ENCODE measurements at places on chromosomes 2 and 18.

DNA sequence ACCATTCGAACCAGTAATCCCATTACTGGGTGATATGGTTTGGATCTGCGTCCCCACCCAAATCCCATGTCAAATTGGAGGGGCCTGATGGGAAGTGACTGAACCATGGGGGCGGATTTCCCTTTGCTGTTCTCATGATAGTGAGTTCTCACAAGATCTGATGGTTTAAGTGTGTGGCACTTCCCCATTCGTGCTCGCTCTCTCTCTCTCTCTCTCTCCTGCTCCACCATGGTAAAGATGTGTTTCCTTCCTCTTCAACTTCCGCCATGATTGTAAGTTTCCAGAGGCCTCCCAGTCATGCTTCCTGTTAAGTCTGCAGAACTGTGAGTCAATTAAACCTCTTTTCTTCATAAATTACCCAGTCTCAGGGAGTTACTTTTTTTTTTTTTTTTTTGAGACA is 62.6 kb downstream of the NBAS start:
- DNase-seq: no peak

GRCh38 chr18:31661965-31662364 is 22.4 kb downstream of the B4GALT6 start:
- DNase-seq: no peak

- no peak for DNase-seq
Observed at GRCh38 chr2:100052650-100053049, 89.7 kb downstream of the AFF3 start.

DNA sequence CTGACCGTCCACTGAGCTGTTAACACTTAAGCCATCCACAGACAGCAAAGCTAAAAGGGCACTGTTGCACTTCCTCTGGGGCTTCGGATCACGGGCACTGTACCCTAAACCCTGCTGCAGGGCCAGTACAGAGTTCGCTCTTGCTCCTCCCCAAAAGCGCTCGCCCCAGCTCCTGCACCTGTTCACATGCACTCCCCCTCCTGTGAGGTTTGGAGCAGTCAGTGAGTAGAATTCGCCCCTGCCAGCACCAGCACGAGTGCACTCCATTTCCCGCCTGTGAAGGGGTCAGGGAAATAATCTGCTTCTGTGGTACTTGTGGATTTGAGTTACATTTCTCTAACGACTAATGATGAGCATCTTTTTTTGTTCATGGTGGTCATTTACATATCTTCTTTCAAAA is 158.8 kb downstream of the PTPRM start:
- DNase-seq: no peak

GRCh38 chr2:215863687-215864086 is 149.7 kb downstream of the MREG start:
- DNase-seq: no peak

- DNase-seq: no peak
Observed at GRCh38 chr2:188378371-188378950, 86.8 kb downstream of the GULP1 start.

GRCh38 chr2:194151231-194151630 is 1505.8 kb upstream of the SLC39A10 start:
- no peak for DNase-seq

DNA sequence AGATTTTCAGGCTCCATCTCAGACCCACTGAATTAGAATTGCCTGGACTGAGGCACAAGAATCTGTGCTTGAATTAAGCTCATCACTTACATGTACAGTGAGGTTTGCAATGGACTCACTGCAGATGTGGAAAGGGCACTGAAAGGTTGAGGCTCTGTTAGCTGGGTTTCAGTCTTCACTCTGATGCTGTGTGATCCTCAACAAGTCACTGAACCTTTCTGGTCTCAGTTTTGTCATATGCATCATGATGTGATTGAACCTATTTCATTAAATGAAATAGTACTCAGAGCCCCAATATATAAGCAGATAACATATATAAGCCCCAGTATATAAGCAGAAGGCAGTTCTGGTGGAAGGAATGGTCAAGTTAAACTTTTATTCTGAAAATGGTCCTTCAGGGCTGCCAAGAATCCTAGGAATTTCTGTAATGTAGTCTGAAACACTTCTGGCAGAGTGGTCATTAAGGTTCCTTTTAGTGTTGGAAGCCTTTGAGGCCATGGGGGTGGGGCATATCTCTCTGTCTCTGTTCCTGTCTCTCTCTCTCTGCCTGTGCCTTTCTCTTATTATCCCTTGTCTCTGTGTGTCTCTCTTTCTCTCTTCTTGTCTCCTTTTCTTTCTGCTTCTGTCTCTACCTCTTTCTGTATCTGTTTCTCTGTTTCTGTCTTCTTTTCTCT is 110.4 kb downstream of the ADCYAP1 start:
- DNase-seq: no peak

DNA sequence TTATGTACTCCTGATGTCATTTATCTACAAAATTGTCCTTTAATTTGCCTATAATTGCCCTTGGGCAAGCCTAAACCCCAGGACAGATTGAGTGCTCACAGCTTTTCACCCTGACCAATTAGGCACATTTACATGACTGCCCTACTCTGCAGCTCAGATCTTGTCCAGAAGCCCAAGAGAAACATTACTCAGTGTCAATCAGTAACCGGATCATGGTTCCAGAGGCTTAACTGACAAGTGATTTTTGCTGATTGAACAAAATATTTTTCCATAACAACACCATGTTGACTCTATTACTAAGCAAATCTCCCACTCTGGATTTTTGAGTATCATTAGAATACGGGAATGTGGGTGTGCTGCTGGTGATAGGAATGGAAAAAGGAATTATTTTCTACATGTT is 465.4 kb upstream of the TNP1 start:
- no peak for DNase-seq

DNA sequence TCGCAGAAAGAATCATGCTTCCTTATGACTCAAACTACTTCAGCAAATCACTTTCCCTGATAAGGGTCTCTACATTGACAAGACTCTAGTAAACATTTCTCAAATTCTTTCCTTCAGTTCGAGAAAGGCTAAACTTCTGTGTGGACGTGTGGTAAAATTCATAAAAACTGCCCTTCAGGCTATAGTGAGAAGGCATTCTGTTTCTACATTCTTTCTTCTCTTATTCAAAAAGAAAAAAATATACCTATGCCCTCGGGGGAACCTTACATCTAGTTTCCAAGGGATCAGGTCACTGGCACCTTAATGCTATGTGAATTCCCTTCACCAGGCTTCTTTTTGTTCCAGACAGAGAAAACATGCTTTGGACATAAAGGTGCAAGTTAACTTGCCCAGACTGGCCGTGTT is 4.9 kb downstream of the VIT start:
- DNase-seq: no peak

DNA sequence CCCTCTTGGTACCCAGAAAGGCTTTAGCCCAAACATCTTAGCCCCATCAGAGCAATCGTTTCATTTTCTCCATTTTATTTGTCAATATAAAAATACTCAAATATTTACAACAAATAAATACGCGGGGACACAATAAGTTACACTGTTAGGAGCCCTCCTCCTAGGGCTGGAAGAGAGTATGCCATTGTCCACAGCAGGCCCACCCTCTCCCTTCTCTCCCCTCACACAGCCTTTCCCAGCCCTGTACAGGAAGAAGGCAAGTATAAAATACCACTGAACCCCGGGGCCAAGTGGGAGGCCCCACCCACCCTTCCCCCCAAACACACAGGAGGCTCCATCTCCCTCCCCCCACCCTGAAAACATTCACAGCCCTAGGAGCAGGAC is 1.9 kb upstream of the ANKRD39 start:
- no peak for DNase-seq

DNA sequence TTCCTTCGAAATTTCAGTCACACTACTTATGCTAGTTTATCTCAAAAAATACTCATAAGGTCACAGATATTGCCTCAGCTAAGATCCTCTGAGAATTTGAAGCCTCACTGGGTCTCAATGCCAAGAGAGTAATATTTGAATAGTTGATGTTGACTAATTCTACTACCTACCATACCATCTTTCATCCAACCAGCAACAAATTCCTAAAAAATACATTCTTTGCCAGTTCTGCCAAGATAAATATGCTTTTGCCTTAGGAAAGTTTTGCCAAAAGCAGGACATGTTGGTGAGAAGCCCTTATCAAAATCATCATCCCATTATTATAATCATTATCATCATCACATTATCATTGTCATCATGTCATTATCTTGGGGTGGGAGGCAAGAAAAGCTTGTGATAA is 544.6 kb upstream of the ZEB2 start:
- DNase-seq: no peak

- DNase-seq: no peak
Observed at GRCh38 chr2:171670655-171671054, 16.6 kb upstream of the DYNC1I2 start.

DNA sequence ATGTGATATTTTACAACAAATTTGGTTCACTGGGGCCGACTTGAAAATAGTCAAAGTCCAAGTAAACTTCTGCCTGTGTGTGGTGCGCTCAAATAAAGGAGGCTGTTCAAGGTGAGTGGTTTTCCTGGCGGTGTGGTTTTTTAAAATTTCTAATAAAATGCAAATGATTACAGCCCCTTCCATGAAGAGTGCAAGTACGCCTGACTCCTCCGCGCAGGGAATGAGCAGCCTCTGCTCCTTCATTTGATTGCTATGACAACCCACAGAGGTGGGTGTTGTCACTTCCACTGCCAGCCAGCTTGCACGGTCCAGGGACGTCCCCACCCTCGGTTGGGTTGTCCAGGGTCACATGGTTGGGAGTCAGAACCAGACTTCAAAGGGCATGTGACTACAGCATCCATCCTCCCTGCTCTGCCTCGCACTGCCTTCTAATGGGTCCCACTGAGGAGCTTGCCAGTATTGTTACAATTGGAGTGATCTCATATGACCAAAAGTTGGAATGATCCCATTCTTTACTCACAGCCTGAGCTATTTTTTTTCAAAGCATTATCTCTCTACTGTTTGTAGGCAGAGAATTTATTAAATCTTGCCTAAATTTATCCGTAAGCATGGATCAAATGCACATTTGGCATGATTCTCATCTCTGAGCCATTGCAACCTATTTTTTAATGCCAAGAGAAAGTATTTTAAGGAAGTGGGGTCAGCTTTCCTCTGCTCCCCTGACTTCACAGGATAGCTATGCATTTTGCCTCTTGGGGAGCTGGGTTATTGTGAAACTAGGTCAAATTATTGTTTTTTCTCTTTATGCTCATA is 121.3 kb downstream of the AGAP1 start:
- no peak for DNase-seq

GRCh38 chr18:66599190-66599589 is 4.7 kb downstream of the CDH19 start:
- DNase-seq: peak; percentile 46

GRCh38 chr2:226644399-226644865 is 155.2 kb downstream of the IRS1 start:
- no peak for DNase-seq

DNA sequence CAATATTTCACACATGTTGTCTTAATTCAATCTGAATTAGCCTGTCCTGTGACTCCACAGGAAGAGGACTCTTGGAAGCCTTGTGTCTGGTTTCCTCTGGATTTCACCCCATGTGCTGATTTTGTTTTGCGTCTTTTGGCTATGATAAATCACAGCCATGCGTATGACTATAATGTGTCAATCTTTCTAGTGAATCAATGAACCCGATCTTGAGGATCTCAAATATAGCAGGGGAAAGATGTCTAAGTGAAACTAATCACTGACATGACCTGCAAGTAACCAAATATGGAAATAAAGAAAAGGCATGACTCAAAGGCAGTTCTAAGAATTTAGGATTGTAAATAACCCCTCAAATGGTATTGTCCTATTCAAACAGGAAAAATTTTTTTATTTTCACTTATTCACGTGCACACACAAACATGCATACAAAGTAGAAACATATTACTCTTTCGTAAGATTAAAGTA is 8.2 kb downstream of the WDFY1 start:
- no peak for DNase-seq

GRCh38 chr2:220528180-220528675 is 900.8 kb downstream of the SLC4A3 start:
- no peak for DNase-seq

DNA sequence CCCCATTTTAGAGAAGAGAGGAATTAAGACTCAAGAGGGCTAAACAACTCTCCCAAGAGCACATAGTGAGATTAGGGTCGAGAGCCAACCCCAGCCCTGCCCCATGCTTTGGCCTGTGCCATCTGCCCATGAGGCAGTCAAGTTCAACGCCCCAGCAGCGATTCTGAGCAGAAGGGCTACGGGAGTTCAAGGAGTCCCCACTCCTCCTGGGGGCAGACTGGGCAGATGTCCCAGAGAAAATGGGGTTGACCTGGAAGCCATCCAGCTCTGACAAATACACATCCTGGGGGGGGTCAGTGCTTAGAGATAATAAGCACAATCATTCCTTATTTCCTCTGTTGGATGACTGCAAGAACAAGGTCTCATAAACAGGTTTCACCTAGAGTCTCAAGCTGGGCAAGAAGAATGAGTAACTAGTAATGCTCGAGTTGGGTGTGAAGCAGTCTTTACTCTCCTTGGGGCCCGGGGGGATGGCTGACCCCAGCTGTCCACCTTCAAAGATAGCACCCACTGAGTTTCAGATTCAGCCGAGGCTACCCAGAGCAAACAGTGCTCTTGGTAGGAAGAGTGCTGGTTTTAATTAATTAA is 716.4 kb downstream of the RNF144A start:
- peak; percentile 79 for DNase-seq

GRCh38 chr2:240953426-240954410 is 44.7 kb upstream of the SNED1 start:
- no peak for DNase-seq

DNA sequence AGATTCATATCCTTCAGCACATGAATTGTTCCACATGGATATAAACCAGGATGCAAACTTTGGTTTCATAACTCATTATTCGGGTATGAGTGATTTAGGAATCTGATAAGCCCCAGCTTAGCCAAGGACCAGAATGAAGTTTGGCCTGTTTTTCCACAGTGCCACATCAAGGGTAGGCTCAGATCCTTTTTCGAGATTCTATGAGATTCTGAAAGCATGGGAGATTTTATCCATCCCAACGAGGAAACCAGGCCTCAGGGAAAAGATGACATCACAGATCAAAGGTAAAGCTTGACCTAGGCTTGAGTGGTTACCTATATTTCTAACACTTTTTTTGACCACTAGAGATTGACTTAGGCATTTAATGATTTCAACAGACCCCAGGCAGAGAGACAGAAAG is 590.8 kb upstream of the PKDCC start:
- no peak for DNase-seq

- DNase-seq: no peak
Observed at GRCh38 chr2:27135478-27135955, 1.1 kb upstream of the PREB start.

- no peak for DNase-seq
Observed at GRCh38 chr2:219082332-219082958, 21.7 kb upstream of the IHH start.

DNA sequence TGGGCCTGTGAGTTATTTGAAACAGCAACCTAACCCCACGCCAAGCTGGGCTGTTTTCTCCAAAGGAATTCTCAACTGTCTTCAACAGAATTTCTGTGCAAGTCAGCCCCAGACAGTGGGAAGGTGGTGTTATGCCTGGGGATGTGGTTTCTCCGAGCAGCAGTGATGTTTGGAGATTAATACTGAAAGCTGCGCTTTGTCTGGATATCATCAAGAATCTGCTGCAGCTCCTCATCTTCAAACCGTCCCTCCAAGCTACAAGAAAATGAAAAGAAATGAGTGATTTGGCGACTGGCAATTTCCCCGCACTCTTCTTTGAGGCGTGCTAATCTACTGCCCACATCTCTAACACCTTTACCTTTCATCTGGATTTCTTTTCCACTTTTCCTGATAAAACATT is 10.0 kb downstream of the POLR2D start:
- no peak for DNase-seq

GRCh38 chr2:174692256-174692919 is 71.9 kb downstream of the CHRNA1 start:
- DNase-seq: no peak
